ENCODE measurements at places on chromosomes 2 and 18.

DNA sequence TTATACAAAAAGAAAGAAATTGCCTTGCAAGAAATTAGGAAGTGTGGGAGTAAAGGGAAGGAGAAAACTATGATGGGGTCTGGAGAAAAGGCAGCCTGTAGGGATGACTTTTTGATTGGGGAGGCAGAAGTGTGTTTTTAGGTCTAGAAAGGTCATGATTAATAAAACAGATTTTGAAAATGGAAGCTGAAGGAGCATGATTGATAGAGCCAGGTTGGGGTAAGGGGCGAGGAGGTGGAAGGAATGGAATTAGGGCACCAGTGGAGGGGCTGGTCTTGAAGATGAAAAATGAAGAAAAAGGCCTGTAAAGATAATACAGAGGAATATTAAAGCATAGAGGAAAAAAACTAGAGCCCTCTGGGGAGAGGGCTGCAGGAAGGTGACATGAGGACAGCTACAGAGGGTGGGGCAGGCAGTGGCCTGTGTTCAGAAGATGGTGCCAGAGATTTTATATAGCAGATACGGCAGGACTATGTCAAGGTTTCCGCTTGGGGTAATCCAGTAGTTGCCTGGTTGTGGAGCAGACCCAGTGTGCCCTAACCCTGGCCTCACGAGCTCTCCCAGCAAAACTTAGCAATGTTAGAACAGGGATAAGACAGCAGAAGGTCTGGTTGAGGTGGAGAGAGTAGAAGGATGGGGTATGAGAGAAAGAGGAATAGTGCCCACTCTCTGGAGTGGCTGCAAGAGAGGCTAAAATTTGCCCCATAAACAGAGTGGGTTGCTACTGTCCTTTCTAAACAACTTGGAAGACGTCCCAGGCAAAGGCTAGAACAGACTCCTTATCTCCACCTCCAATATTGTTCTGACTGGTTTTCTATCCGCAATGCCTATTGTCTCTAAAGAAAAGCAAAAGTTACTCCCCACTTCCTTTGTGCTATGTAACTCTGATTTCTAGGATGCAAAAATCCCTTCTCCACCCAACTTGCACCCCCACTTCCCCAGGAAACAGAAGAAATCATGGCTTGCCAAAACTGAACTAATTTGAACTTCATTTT, 287.3 kb downstream of the AGPS start:
- no peak for DNase-seq

- no peak for DNase-seq
Measured at GRCh38 chr2:172749388-172749787, 13.7 kb downstream of the RAPGEF4 start.

DNA sequence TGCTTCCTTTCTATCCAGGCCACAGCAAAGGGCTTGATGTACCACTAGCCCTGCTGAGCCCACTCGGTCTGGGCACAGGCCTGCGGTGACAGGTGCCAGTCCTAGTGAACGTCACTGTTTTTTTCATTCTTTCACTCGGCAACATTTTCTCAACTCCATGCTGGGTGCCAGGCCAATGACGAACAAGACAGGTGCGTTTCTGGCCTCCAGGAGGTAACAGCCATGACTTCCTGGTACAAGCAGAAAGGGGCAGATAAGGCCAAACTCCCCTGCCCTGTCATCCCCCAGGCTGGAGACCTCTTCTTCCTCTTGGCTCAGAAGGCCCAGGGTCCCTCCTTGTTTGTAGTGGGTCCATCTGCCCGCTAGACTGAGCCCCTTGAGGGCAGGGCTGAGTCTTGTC, 55.7 kb upstream of the OTOF start:
- DNase-seq: no peak

- DNase-seq: no peak
Measured at GRCh38 chr2:172986040-172986439, 89.6 kb upstream of the MAP3K20 start.

DNA sequence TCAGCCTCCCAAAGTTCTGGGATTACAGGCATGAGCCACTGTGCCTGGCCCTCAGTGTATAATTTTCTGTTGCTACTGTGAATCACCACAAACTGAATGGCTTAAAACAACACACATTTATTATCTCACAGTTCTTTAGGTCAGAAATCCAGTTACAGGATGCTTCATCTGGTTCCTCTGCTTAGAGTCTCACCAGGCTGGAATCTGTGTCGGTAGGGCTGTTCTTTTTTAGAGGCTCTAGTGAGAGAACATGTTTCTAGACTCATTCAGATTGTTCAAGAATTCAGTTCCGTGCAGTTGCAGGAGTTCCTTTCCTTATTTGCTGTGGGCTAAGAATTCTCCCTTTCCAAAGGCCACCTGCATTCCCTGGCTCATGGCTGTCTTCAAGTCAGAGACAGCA, 22.2 kb downstream of the CCDC121 start:
- DNase-seq: no peak

DNA sequence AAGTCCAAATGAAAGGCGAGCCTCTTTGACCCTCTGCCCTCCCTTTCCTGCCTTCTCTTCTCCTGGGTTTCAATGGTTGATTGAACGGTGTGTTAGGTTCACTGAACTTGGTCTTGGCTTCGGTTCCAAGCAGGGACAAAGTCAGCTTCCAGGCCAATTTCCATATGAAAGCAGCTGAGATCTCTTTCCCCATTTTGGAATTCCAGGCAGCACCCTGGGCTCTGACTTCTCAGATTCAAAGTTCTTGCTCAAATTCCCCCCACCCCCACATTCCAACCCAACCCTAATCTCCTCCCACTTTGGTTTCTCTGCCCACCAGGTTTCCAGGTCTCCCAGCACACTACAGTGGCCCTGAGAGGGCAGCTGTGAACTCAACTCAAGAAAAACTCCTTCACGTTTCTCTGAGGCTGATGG, 231.0 kb downstream of the INSIG2 start:
- DNase-seq: no peak

GRCh38 chr18:28834889-28835288, 658.0 kb upstream of the CDH2 start:
- no peak for DNase-seq

DNA sequence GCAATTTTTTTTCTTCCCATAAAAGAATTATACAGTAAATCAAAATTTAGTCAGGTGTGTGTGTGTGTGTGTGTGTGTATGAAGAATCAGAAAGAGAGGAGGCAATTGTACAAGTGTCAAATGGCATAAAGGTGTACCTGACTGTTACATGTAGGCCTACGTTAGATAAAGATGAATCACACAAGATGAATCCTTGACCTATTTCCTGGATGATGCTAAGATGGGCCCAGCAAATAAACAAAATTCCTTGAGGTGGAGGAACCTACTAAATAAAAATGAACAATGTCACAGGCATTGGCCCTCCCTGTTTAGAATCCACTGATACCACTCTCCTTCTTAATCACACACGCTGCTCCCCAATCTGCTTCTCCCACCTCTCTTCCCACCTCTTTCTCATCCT, 79.7 kb upstream of the LRATD1 start:
- no peak for DNase-seq

GRCh38 chr2:10337449-10338269, 35.0 kb downstream of the HPCAL1 start:
- no peak for DNase-seq

DNA sequence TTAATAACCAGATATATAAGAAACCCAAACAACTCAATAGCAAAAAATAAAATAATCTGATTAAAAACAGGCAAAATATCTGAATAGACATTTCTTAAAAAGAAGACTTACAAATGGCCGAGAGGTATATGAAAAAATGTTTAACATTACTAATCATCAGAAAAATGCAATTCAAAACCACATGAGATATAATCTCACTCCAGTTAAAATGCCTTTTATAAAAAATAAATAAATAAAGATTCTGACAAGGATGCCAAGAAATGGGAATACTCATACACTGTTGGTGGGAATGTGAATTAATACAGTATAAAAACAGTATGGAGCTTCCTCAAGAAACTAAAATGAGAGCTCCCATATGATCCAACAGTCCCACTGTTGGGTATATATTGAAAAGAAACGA, 33.9 kb upstream of the BMP10 start:
- no peak for DNase-seq

- no peak for DNase-seq
Measured at GRCh38 chr2:169464466-169464865, 14.8 kb upstream of the BBS5 start.

DNA sequence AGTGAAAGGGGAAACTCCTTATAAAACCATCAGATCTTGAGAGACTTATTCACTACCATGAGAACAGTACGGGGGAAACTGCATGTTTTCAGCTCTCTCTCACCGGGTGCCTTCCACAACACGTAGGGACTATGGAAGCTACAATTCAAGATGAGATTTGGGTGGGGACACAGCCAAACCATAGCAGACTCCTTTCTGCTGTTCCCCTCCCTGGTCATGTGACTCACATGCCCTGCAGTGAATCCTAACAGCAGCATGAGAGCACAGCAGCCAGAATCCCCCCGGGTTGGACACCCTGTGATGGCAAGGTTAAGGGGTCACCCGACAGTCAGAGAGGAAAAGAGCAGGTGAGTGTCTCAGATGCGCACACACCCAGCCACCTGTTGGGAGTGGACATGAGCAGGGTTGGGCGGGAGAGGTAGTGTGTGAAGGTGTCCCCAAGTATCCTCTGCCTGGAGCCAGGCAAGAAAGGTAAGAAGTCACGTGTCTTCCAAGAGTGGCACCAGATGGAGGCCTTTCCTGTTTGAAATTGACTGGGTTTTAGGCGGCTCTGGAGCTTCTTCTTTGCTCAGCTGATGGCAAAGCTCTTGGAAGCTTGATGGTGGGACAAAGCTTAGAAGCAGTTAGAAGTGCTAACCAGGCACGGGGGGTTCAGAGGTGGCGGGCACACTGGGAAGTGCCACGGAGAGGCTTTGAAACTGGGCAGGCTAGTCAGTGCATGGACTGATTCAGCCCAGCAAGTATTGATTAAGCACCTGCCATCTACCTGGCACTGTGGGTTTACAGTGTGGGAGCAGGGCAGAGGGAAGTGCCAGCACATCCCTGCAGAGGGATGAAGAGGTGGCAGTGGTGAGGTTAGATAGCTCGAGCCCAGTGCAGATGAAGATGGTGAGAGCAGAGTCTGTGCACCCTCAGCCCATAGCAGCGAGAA, 68.7 kb downstream of the RHOB start:
- no peak for DNase-seq

GRCh38 chr18:9405130-9405529, 70.2 kb upstream of the RALBP1 start:
- DNase-seq: no peak

DNA sequence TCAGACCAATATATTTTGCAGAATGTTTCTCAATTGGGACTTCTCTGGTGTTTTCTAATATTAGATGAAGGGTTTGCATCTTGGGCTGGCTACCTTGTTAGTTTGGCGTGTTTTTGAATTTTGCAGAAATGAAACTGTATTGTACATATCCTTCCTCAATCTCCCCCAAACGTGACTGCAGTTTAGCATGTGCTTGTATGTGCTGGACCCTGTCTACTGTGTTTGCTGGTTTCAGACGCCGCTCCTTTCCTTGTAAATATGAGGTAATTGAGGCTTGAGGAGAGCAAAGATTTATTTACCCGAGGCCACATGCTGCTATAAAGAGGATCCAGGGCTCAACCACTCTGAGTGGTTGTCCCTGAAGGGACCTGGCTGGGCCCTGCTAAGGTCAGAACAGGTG, 57.2 kb downstream of the NGEF start:
- no peak for DNase-seq

DNA sequence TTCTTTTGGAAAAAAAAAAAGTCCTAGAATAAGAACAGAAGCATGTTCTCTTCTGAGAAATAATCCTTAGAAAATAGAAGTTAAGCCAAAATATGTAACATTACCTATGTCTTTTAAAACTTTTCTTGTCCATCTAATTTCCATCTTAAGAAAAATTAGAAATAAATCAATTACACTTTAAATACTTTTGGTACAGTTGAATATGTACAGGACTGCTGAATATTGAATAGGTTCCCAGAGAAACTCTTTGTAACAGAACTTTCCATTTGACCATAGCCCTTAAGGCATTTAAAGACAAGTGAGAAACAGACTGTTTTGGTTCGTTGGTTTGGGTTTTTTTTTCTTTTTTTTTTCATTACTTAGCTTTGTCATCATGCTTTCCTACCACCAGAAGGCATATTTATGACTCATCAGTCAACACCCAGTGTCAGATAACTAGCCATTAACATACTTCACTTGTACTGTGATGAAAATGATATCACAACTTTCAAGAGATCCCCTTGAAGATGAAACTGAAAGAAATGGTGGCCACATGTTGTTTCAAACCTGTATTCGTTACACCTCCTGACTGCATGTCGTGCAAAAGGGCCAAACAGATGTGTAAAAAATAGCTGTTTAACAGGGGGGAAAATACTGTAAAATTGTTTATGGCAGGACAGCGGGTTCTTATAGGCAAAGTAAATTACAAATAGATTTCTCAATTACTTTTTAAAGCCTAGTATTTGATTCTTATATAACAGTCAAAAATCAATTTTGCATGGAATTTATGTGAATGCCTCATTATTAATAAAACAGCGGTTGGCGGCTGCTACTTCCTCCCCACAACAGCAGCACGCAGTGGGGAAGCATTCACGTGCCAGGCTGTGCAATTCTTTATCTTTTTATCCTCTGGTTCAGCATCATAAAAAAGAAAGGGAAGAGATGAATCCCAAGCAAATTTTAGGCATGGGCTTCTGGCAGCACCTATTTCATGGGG, 280.7 kb upstream of the HNRNPA3 start:
- no peak for DNase-seq

- DNase-seq: no peak
Measured at GRCh38 chr2:46643951-46644350, 164.6 kb downstream of the TMEM247 start.

GRCh38 chr2:101038455-101039255, 36.6 kb downstream of the RPL31 start:
- no peak for DNase-seq

DNA sequence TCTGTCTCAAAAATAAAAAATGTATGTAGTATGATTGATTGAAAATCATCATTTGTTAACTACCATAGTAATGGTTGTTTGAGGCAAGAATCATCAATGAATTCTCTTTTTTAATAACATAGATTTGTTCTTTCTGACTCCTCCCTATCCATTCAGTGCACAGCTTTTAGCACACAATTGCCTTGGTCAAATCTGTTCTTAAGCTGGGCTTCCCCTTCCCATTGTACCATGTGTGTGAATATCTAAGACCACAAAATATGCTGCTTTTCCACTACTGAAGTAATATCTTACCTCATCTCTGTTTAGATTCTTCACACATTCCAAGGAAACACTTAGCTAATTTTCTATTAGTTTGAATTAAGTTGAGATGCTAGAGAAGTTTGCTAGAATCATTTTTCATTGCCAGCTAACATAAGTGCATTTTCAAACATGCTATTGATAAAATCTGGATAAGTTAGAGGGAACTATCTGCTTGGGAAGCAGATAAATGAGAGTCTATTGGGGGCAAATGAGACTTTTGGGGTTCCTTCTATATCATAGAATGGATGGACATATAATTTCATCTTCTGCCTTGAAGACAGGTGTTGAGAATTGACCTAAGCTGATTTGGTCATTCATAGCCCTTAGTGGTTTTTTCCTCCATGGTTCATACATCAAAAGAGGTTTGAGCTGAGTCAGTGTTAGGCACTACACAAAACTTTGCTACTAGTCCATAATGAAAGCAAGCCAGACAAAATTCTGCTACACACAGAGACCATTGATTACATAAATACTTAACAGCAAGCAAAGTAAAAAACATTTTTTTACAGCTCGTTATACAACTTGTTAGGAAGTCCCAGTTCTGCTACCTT, 231.9 kb downstream of the PLCL1 start:
- DNase-seq: no peak

GRCh38 chr2:33477473-33478468, 1.3 kb downstream of the RASGRP3 start:
- DNase-seq: no peak

- DNase-seq: no peak
Measured at GRCh38 chr2:121479882-121480522, 50.7 kb upstream of the RNU4ATAC start.
